ENCODE measurements at places on chromosomes 2 and 18.

- no peaks in the 10 kb centered on the region for H3K27me3 ChIP-seq
- DNase-seq: no peak
- no peak overlapping the region for H3K27ac ChIP-seq
- no peaks in the 10 kb centered on the region for H3K36me3 ChIP-seq
Measured at GRCh38 chr2:96556441-96557330, 20.1 kb downstream of the ARID5A start.

DNA sequence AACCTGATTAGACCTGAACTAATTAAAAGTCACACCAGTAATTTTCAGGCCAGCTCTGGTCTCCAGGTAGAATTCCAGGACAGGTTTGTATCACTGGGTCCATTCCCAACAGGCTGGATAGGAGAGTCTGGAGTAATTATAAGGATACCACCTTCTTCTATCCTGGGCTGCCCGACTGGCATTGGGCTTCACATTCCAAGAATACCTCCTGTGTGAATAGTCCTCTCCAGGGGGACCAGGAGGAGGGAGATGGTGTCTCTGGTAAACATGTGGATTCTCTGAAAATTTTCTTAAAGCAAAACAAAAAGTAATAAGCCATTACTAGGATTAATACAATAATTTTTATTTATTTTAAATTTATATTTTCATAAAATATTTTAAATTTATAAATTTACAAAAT lies 17.3 kb downstream of the DUSP11 start:
- no peaks in the 10 kb centered on the region for H3K27me3 ChIP-seq
- H3K4me3 ChIP-seq: no peak overlapping the region
- peaks cover 6% of the 10 kb centered on the region for H3K36me3 ChIP-seq
- peaks cover under 1% of the 10 kb centered on the region for H3K4me1 ChIP-seq
- no peak for DNase-seq
- H3K27ac ChIP-seq: no peak overlapping the region

DNA sequence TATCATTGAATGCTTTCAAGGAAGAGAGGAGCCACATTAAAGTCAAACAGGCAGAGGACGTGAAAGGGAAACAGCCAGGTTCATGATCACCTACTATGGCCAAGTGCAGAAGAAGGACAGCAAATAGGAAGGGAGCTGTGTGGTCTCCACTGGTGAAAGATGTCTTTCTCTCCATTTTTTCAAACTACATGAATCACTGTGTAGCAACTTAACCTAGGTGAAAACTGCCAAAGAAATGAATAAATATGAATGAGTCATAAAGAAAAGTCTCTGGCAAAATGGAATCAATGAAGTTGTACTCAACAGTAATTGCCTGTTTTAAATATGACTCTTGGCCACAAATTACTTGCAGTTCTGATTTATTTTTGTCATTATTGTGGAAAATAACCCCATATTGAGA lies 452.6 kb upstream of the PKDCC start:
- no peaks in the 10 kb centered on the region for H3K36me3 ChIP-seq
- H3K27me3 ChIP-seq: peaks cover 5% of the 10 kb centered on the region
- no peak overlapping the region for H3K4me3 ChIP-seq
- H3K4me1 ChIP-seq: no peaks in the 10 kb centered on the region
- no peak for DNase-seq
- no peak overlapping the region for H3K27ac ChIP-seq

GRCh38 chr2:20524412-20525040 lies 77.7 kb downstream of the RHOB start:
- H3K4me3 ChIP-seq: peak overlapping the region; percentile 3
- no peak overlapping the region for H3K27ac ChIP-seq
- no peak for DNase-seq
- no peaks in the 10 kb centered on the region for H3K27me3 ChIP-seq

DNA sequence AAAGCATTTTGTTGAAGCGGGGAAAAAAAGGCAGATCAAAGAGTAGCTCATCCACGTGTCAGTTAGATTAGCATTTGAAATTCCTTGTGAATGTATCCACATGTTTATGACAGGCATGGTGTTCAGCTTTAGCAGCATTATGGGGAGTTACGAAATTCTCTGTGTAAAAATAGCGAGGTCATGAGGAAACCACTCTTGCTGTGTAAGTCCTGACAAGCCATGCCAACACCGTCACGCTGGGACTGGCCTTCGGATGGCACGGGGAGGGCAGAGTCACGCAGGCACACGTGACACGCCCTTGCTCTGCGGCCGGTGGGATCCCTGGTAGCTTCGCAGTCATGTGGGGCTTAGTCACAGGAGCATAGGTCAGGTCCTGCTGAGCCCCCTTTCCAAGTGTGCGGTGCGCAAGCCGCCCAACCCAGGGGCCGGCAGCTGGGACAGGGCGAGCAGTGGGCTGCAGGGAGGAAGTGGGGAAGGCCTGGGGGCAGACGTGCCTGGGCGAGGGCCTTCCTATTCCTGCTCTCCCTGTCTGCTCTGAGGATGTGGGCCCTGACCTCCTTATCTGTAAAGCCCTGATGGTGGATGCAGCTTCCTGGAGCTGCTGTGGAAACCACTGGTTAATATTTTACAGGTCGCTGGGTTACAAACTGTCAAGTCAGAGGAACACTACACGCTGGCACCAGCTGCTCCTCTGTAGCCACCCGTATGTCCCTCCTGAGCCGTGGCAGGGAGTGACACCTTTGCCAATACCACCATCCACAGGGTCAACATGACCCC lies 18.0 kb downstream of the MBP start:
- H3K27ac ChIP-seq: peak overlapping the region; percentile 91
- peaks cover 90% of the 10 kb centered on the region for H3K4me1 ChIP-seq
- no peak for DNase-seq
- peaks cover 38% of the 10 kb centered on the region for H3K36me3 ChIP-seq

DNA sequence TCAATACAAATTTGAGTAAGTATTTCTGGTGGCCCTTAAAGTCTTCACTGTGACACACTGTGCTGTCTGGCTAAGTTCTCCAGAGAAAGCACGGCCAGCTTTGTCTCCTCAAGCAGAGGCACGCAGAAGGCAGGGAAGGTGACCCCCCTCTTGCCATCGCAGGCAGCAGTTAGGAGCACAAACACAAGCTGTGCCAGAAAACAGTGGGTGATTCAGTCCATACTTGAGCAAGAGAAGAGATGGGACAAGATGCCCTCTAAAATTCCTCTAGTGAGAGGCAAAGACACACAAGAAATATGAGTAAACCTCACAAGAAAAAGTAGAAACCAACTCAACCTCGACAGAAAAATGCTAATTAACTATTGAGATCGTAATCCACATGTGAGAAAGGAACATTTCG lies 9.8 kb downstream of the MCEE start:
- H3K36me3 ChIP-seq: peaks cover 9% of the 10 kb centered on the region
- no peaks in the 10 kb centered on the region for H3K27me3 ChIP-seq
- no peak overlapping the region for H3K27ac ChIP-seq
- DNase-seq: no peak

DNA sequence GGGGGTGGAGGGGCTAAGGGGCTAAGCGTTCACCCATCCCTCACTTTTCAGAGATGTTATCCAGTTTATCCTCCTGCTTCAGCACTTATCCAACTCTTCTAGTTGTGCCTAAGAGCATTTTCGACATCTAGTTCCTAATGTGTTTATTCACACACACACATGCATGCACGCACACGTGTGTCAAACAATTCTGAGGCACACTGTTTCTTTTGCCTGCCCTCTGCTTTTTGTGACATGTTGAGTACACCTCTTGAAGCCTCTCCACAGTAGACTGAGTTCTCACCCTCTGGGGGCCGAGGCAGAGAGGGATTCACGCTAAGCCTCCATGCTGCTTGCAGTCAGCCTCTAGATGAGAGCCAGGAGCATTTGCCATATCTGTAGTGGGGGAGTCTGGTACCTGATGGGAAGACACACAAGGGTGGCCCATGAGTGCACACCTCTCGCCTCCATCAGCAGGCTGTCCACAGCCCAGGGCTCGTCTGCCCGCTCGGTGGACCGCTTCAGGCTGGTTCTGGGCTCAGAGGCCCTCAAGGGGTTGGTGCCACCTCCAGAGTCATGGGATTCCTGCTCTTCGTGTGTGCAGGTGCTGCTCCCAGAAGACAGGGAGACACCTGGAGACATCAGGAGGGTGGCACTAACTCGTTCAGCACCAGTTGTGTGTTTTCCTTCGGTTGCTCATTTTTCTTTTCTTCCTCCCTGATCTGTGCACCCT lies 11.9 kb downstream of the TWIST2 start:
- H3K4me1 ChIP-seq: no peaks in the 10 kb centered on the region
- H3K27ac ChIP-seq: no peak overlapping the region
- no peak overlapping the region for H3K4me3 ChIP-seq
- DNase-seq: no peak

DNA sequence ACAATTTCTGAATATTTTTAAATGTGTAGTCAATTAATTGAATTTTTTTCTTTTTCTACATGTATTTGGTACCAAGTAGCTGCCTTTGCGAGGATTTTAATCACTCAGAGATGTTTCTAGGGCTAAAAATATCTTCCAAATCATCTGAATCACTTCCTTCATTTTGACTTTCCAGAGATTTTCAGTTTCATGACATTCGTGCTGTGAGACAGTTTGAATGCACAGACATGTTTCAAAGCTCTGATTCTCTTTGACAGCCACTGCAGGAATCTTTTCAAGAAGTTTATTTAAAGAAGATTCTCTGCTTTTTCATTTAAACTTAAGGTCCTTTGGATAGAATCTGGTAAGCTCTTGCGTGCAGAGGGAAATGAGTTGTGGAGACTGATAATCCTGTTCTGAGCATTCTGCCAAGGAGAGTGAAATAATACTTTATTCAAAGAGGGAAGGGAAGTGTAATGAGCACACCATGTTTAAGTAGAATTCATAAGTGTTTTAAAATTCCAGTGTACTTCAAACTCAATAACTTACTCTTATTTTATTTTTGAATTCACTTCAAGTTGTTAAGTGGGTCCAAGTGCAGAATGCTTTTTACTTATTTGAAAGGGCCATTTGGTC lies 9.7 kb downstream of the CYBRD1 start:
- H3K27ac ChIP-seq: no peak overlapping the region
- peaks cover 25% of the 10 kb centered on the region for H3K27me3 ChIP-seq
- H3K4me3 ChIP-seq: no peak overlapping the region
- H3K36me3 ChIP-seq: peaks cover 6% of the 10 kb centered on the region

DNA sequence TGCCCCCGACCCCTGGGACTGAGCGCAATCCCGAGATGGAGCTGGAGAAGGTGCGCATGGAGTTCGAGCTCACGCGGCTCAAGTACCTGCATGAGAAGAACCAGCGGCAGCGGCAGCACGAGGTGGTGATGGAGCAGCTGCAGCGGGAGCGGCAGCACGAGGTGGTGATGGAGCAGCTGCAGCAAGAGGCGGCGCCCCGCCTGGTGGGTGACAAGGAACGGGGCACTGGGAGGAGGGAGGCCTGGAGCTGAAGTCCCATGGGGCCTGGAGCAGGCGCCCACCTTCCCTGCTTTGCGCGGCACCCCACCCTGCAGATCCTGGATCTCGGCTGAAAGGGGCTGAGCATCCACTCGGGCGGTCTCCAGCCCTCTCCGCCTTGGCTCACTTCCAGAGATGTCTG lies 1.2 kb downstream of the TMEM247 start:
- peaks cover 13% of the 10 kb centered on the region for H3K36me3 ChIP-seq
- no peak overlapping the region for H3K4me3 ChIP-seq
- DNase-seq: no peak
- no peak overlapping the region for H3K27ac ChIP-seq
- H3K27me3 ChIP-seq: no peaks in the 10 kb centered on the region

GRCh38 chr2:46394649-46395510 lies 84.5 kb upstream of the TMEM247 start:
- no peak for DNase-seq
- no peak overlapping the region for H3K27ac ChIP-seq
- peaks cover 1% of the 10 kb centered on the region for H3K4me1 ChIP-seq
- H3K36me3 ChIP-seq: no peaks in the 10 kb centered on the region
- H3K27me3 ChIP-seq: peaks cover 2% of the 10 kb centered on the region

GRCh38 chr2:9213477-9214051 lies 7.0 kb downstream of the ASAP2 start:
- no peak overlapping the region for H3K4me3 ChIP-seq
- peaks cover 57% of the 10 kb centered on the region for H3K27me3 ChIP-seq
- H3K4me1 ChIP-seq: peaks cover under 1% of the 10 kb centered on the region
- H3K36me3 ChIP-seq: no peaks in the 10 kb centered on the region
- DNase-seq: no peak

DNA sequence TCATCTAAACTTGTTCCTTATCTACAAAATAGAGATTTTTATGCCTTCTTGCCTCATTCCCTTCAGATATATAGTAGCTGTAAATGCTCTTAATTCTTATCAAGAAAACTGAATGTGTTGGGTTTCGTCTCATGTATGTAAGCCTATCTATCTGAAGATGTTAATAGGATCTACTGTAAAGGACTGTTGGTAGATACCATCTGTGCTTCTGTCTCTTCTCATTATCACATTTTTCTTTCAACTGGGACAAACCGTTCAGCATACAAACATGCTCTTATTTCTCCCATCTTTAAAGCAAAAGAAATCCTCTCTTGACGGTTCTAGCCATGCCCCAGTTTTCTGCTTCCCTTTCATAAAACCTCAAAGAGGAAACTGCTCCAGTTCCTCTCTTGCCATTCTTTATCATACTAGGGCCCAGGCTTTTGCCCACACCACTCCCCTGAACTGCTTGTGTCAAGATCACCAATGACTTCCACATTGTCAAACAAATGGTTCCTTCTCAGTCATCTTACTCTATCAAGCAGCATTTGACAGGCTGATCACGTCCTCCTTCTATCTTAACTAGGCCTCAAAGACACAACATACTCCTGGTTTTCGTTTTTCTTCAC lies 88.7 kb downstream of the ARHGEF33 start:
- peak overlapping the region; percentile 1 for H3K27ac ChIP-seq
- H3K27me3 ChIP-seq: no peaks in the 10 kb centered on the region
- no peak overlapping the region for H3K4me3 ChIP-seq

GRCh38 chr2:46365913-46366667 lies 68.9 kb downstream of the EPAS1 start:
- no peak for DNase-seq
- no peak overlapping the region for H3K27ac ChIP-seq
- no peaks in the 10 kb centered on the region for H3K36me3 ChIP-seq
- peaks cover 41% of the 10 kb centered on the region for H3K4me1 ChIP-seq

GRCh38 chr2:45315861-45316260 lies 295.2 kb downstream of the SRBD1 start:
- H3K4me3 ChIP-seq: no peak overlapping the region
- DNase-seq: no peak
- H3K4me1 ChIP-seq: no peaks in the 10 kb centered on the region
- no peak overlapping the region for H3K27ac ChIP-seq
- H3K27me3 ChIP-seq: peaks cover 2% of the 10 kb centered on the region

DNA sequence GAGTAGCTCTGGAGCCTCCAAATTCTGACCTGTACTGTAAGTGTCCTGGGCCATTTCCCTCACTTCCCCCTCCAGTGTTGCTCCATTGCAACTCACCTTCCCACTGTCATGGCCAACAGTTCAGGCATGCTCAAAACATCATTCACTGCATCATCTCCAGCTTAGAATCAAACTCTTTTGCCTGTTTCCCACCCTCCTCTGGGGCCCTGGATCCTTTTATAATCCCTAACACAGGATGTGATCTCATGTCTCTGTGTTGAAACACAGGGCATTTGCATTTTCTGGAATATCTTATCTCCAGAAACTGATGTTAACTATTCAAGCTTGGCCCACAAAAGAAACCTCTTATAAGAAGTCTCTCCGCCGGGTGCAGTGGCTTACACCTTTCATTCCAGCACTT lies 3.0 kb downstream of the DPP4 start:
- peaks cover 51% of the 10 kb centered on the region for H3K4me1 ChIP-seq
- DNase-seq: no peak
- H3K36me3 ChIP-seq: peaks cover 11% of the 10 kb centered on the region
- no peak overlapping the region for H3K4me3 ChIP-seq
- peak overlapping the region; percentile 7 for H3K27ac ChIP-seq
- no peaks in the 10 kb centered on the region for H3K27me3 ChIP-seq

All from naive thymus-derived CD8-positive, alpha-beta T cell (primary cell).